Thyroid gland (tissue), 4 donors: ENCODE measurements at places on chromosomes 2 and 18. TPM values are rescaled to one million over a fixed set of nuclear protein-coding genes. Genes with fewer than 3 reads are reported as not detected.

Gene PCARE
- not detected for total RNA-seq

Gene INO80B
- 45.6 TPM for total RNA-seq

GRCh38 chr2:221304916-221305315, 267.2 kb downstream of the EPHA4 start:
- H3K36me3 ChIP-seq, result no peaks in the 10 kb centered on the region
- no peaks in the 10 kb centered on the region for H3K27me3 ChIP-seq
- peak; percentile 86 for DNase-seq
- H3K4me3 ChIP-seq, result no peak overlapping the region
- H3K4me1 ChIP-seq, result peaks cover 11% of the 10 kb centered on the region

DNA sequence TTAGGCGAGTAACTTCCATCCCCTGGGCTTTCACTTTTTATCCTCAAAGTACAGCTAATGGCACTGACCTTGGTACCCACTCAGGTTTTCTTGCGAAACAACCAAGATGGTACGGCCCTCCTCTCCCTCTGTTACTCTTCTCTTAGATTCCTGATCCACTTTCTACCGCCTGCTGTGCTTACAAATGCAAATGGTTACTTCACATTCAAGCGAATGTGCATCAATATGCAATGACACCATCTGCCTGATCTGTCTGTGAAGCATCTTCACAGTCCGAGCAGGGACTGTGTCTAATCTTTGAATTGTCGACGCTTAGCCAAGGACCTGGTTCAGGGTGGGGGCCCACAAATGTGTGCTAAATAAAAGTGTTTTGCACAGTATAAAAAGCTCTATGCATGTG, 112.2 kb downstream of the TRIB2 start:
- no peaks in the 10 kb centered on the region for H3K36me3 ChIP-seq
- no peak overlapping the region for H3K27ac ChIP-seq
- H3K27me3 ChIP-seq, result no peaks in the 10 kb centered on the region
- H3K4me3 ChIP-seq, result no peak overlapping the region

DNA sequence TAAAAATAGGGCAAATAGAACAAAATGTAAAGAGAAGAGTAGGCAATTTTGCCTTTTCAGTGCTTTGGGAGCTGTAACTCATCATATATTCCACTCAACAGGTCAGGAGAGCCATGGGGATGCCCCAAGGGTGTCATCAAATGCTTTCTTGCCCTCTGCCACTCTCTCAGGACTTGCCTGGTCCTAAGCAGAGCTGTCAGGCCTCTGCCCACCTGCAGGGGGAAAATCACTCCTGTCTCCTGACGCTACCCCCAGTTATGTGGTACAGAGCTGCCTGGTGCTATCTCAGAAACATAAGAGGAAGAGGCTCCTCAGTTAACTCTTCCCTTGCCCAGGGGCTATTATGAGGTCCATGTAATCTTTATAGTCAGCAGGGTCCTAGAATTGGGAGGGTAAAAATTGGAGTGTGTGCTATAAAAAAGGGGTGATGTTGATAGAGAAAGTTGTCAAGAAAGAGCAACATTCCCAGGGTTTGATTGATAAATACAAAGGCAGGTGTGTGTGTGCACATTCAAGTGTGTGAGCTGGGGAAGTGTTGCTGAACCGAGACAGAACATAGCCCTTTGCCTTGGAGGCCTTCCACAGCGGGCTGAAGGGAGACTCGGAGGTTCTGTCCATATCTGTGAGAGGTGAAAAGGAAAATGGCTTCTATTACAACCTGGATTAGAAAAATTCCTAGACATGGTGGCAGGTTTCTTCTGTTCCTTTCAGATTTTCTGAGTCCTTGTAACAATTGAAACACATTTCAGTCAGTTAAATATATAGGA, 25.4 kb downstream of the PTPRM start:
- no peaks in the 10 kb centered on the region for H3K27me3 ChIP-seq
- H3K4me1 ChIP-seq, result peaks cover 36% of the 10 kb centered on the region
- peak; percentile 77 for DNase-seq
- H3K27ac ChIP-seq, result peak overlapping the region; percentile 33

- no peaks in the 10 kb centered on the region for H3K4me1 ChIP-seq
- no peak overlapping the region for H3K27ac ChIP-seq
- H3K4me3 ChIP-seq, result no peak overlapping the region
- H3K36me3 ChIP-seq, result no peaks in the 10 kb centered on the region
These were observed 5.7 kb downstream of the DSEL start for GRCh38 chr18:67510831-67511230.

DNA sequence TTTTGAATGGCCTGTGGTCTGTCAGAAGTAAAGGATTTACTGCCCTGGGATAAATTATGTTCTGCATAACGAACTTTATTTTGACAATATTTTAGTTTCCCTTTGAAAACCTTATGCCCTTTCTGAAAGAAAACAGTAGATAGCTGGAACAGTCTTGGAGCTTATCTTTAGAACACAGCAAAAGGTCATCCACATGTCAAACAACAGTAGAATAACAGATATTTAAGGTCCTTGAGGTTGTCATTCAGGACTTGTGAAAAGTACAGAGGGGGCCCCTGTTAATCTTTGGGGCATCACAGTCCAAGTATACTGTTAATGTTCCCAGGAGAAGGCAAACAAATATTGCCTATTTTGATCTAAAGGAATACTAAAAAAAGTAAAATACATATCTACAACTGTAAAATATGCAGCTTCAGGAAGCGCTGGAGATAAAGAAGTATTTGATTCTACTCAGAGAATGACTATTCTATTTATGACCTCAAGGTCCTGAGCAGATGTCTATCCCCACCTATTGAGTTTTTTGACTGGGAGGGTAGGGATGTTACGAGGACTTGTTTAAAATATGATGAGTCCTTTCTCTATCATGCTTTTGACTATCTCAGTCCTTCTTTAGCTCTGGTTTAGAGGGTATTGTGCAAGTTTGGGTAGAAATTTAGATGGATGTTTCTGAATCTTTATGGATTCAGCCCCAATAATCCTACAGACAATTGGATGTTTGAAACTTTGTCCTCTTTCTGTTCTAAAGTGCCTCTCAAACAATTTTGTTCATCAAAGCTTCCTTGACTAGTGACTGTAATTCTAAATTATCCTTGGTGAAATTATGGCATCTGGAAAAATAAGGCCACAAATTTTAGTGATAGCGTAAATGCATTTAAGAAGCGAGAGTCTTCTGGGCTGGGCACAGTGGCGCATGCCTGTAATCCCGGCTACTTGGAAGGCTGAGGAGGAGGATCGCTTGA, 25.1 kb upstream of the TMEM214 start:
- H3K4me1 ChIP-seq, result no peaks in the 10 kb centered on the region
- no peak overlapping the region for H3K4me3 ChIP-seq
- no peak overlapping the region for H3K27ac ChIP-seq
- no peaks in the 10 kb centered on the region for H3K36me3 ChIP-seq

DNA sequence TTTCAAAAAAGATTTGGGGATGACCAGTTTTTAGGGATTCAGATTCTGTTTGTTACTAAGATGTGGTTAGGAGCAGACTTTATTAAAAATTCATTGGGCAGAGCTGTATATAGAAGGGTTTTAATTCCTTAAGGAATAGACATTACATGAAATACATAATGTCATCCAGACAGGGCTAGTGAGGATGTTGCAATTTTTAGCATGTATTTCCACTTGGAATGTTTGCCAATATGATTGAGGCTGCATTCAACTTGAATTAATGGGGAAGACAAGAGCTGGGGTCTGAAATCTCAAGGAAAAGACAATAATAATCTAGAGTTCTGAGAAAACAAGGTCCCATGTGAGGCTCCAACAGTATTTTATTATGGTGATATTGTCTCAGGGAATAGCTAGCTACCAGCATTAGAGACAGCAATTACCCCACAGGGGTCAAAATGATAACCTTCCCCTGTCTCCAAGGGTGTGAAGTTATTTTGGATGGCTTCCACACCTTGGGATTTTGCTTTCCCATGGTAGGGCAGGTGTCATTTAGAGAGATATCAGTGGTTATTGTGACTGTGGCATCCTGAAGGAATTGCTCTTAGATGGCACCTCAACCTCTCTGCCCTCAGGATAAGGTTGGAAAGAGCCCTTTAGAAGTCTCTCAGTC, 60.2 kb downstream of the VSNL1 start:
- no peak overlapping the region for H3K4me3 ChIP-seq
- H3K27ac ChIP-seq, result no peak overlapping the region
- no peaks in the 10 kb centered on the region for H3K27me3 ChIP-seq

DNA sequence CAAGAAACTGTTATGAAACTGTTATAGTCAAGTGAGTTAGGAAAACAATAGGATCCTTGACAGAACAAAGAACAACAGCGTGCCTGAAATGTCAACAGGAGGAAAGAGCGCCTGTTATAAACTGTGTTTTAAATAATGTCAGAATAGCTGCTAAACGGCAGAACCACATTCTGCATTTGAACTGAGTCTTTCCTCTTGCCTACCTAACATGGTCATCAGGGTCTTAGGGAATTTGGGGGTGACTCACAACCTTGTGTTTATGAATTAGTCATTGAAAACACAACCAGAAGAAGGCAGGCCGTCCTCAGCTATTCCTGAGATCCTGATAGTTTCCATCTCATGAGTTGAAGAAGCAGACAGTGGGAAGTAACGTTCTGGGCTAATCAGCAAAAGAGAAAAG, 222.0 kb upstream of the FN1 start:
- no peak for DNase-seq
- no peaks in the 10 kb centered on the region for H3K27me3 ChIP-seq
- no peaks in the 10 kb centered on the region for H3K4me1 ChIP-seq
- H3K4me3 ChIP-seq, result no peak overlapping the region
- no peaks in the 10 kb centered on the region for H3K36me3 ChIP-seq
- H3K27ac ChIP-seq, result no peak overlapping the region

GRCh38 chr2:133718688-133719201, 150.5 kb upstream of the NCKAP5 start:
- H3K4me1 ChIP-seq, result no peaks in the 10 kb centered on the region
- no peaks in the 10 kb centered on the region for H3K36me3 ChIP-seq
- DNase-seq, result no peak
- no peak overlapping the region for H3K27ac ChIP-seq
- no peaks in the 10 kb centered on the region for H3K27me3 ChIP-seq

DNA sequence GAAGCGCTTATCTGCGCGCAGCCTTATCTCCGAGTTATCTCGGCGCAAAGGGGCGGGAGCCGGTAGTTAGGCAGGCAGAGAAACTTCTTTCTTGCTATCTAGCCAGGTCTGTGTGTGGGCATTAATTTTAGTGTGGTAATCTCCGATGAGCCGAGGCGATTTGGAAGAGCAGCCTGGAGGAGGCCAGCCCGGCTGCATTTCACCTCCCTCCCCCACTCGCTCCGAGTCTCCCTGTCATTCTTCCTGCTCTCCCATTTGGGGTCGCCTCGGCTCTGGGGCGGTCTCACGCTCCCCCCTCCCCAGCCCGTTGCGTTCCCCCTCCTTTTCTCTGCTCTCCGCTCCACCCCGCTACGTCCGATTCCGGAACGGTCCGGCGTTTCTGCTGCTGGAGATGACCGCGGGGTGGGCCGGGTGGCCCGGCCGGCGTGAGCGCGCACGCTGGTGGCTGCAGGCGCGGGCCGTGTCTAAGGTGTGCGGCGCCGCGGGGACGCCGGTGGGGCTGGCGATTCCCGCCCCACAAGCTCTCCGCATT, 566 bp downstream of the GATA6 start:
- peak; percentile 62 for DNase-seq
- peak overlapping the region; percentile 97 for H3K27ac ChIP-seq
- H3K36me3 ChIP-seq, result no peaks in the 10 kb centered on the region
- peak overlapping the region; percentile 99 for H3K4me3 ChIP-seq
- peaks cover 17% of the 10 kb centered on the region for H3K4me1 ChIP-seq

DNA sequence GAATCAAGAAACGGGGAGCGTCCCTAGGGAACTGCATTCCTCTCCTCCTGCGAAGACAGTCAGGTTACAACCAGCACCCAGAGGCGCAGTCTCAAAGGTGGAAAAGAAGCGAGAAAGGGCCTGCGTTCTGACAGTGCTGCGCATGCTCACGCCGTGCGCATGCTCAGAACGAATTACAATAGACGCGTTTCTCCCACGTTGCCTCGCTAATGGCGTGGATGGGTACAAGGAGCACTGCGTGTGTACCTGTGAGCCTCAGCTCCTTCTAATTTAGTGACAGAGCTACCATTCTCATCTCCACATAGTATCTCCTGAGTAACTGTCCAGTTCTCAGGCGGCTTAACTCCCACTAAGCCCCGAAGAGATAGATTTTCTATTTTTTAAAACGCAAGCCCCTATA, 448.8 kb downstream of the TXNL1 start:
- DNase-seq, result no peak
- no peaks in the 10 kb centered on the region for H3K27me3 ChIP-seq
- H3K36me3 ChIP-seq, result no peaks in the 10 kb centered on the region
- peak overlapping the region; percentile 42 for H3K4me3 ChIP-seq

DNA sequence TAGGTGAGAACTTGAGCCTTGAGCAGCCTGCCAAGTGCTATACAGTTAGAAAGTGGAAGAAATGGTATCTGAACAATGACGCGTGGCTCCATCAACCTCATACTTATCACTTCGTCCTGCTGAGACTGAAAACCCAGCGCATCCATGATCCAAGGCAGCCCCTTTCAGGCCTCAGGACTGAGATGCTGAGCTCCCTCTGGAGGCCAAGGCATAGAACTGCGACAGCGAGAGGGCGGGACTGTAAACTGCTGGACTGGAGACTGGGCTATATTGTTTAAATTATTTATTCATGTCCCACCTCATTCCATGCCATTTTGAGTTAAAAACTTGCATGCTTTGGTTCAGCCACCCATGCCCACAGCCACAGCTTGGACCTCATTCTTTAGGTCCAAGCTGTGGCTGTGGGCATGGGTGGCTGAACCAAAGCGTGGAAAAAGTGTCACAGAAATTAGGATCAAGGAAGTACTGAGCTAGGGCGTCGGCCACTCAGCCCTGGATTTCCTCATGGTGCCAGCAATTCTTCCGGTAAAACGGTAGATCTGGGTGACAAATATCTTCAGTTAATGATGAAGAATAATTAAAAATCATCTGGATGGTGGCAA, 195.5 kb downstream of the L3MBTL4 start:
- no peaks in the 10 kb centered on the region for H3K4me1 ChIP-seq
- H3K4me3 ChIP-seq, result no peak overlapping the region
- no peaks in the 10 kb centered on the region for H3K36me3 ChIP-seq
- no peak overlapping the region for H3K27ac ChIP-seq
- DNase-seq, result peak; percentile 52
- no peaks in the 10 kb centered on the region for H3K27me3 ChIP-seq
